Urothelium cell line (cell line): ENCODE measurements at places on chromosomes 11 and 22.

- DNase-seq, result peak; percentile 55
Measured at GRCh38 chr11:35618497-35619115, 346 bp downstream of the FJX1 start.

- no peak for DNase-seq
Measured at GRCh38 chr22:48105259-48105658, 1342.8 kb downstream of the TBC1D22A start.

DNA sequence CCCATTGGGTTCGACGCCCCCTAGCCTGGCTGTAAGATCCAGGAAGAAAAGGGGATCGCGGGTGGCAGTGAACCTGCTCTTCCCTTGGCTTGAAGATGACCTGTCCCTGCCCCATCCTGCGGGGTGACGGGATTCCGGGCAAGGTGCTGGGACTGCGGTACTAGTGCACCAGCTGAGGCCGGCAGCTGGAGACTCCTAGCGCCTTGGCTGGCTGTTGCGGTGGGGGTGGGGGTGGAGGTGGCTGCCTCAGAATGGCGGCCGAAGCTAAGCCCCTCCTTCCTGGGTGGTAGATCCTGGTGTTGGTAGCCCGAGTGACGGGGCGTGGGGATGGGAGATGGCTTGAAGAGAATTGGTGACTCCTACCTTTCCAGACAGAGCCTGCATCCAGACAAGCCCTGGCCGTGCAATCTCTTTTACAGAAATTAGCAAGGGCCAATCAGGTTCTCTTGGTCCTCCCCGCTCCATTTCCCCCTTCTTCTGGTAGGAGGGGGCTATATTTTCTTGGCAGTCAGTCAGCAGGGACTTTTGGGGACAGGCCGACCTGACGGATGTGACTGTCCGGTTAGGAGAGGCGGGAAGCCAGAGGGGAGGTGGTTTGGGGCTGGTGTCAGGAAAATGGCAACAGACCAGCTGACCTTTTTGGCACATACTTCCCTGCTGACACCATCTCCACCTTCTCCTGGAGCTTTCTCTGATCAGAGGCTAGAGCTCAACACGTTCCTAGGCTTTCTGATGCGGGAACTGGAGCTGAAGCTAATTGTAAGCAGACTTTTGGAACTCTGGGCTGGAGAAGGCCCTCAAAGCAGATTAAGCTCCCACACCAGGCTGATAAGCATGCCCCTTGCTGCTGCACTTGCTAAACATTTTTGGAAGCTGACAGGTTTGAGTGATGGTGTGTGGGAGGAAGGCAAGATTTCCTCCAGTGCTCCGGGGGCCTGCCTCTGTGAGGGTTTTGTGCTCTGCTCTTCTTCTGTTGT lies 2.0 kb downstream of the NAV2 start:
- DNase-seq, result peak; percentile 35

GRCh38 chr11:9774591-9775397 lies 110.9 kb downstream of the SWAP70 start:
- no peak for DNase-seq

GRCh38 chr11:2142300-2142759 lies 3.1 kb upstream of the IGF2 start:
- DNase-seq, result no peak

GRCh38 chr11:129888451-129888850 lies 6.9 kb downstream of the NFRKB start:
- no peak for DNase-seq

DNA sequence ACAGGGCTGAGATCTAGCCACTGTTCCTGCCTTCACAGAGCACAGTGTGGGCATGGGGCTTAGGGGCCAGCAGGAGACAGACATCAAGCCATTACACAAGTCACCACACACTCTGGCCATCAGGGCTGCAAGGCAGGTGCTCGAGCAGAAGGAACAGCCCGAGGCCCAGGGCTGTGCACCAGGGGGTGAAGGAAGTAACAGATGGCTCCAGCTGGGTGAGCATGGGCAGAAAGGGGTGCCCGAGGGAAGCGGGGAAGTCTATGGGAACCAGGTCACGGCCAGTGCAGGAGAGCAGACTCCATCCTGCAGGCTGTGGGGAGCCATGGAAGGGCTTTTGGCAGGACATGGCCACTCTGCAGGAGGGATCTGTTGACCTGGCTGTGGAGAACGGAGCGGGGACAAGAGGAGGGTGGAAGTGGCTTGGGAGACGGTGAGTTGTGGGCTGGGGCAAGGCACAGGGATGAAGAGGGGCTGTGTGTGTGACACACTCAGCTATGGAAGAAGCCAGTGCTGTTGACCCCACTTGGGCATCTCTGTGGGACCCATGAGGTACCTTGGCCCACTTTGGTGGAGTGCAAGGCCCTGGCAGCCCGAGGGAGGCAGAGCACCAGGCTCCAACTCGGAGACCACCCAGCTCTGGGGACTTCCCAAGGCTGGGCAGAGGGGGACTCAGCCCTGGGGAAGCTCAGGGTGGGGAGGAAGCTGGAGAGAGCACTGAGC lies 3.6 kb downstream of the C11orf68 start:
- DNase-seq, result no peak

DNA sequence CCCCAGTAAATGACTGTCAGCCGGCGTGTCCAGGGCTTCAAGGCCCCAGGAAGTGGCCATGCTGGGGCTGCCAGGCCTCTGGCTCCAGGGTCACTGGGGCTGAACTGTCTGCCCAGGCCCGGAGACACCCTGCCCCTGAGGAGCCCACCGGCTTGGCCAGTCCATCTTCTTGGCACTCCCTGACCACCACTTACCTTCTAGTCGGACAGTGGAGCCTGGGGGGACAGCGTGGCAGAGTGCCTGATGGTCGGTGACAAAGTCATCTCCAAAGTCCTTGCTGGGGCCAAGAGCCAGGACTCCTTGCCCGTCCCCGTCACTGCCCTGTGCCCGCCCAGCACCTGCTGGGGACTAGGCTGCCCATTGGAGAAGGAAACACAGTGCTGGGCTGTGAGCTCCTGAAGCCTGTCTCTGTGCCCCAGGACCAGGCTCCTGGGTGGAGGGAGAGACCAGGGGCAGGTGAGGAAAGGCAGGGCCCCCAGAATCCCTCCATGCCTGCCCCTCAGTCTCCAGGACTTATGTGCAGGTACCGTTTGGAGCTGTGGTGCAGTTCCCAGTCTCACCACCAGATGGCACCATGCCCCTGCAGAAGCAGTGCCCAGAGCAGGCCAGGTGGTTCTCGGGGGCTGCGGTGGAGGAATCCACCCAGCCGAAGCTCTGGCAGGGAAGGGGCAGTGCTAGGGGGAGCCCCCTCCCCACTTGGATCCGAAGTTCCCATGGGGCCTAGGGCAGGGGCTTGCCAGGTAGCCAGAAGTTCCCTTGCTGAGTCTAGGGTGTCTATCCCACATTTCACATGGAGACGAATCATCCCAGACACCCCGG lies 6.0 kb upstream of the CCDC188 start:
- DNase-seq, result peak; percentile 93

- no peak for DNase-seq
Measured at GRCh38 chr11:93694109-93694508, 32.6 kb downstream of the CEP295 start.

- no peak for DNase-seq
Measured at GRCh38 chr11:45817191-45817590, 12.2 kb downstream of the SLC35C1 start.

DNA sequence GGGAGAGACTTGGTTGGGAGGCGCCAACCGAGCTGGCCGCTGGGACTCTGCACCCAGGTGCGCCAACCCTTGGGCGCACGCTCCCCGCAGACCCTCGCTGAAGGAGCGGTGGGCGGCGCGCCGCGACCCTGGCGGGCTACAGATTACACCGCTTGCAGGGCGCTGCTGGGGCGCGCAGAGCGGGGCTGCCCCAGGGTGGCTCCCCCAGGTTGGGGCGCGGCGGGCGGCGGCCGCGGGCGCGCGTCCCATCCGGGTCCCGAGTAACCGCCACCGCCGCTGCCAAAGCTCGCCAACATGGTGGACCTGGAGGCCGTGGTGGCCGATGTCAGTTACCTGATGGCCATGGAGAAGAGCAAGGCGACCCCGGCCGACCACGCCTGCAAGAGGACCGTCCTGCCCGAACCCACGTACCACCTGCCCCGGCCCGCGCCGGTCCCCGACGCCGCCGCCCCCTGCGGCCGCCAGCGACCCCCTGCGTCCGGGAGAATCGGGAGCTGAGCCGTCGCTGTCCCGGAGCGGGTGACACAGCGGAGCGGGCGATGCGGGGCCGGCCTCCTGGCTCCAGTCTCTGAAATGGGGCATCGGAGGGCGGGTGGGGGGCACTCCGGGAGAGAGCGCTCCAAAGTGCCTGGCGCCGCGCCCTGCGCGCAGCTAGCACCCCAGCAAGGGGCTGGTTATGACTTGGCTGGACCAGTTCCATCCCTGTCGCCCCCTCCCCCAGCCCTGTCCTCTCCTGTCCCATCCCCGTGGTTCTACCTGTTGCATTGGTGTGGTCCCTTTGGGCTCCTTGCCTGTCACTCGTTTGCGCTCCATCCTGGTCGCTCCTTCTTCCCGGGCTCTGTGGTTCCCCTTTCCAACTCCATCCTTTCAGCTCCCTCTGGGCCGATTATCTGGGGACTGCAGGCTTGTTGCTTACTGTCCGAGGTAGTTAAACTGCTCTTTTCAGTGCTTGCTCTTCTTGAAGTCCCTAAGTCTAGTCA lies 143.3 kb upstream of the GRK3 start:
- DNase-seq, result no peak

- DNase-seq, result no peak
Measured at GRCh38 chr11:60764879-60765278, 8.2 kb downstream of the MS4A15 start.

GRCh38 chr11:3222003-3222855 lies 3.6 kb upstream of the MRGPRG start:
- DNase-seq, result no peak

- peak; percentile 72 for DNase-seq
Measured at GRCh38 chr22:50016988-50017700, 4.6 kb upstream of the IL17REL start.

GRCh38 chr11:116061322-116061721 lies 557.1 kb upstream of the CADM1 start:
- DNase-seq, result no peak

DNA sequence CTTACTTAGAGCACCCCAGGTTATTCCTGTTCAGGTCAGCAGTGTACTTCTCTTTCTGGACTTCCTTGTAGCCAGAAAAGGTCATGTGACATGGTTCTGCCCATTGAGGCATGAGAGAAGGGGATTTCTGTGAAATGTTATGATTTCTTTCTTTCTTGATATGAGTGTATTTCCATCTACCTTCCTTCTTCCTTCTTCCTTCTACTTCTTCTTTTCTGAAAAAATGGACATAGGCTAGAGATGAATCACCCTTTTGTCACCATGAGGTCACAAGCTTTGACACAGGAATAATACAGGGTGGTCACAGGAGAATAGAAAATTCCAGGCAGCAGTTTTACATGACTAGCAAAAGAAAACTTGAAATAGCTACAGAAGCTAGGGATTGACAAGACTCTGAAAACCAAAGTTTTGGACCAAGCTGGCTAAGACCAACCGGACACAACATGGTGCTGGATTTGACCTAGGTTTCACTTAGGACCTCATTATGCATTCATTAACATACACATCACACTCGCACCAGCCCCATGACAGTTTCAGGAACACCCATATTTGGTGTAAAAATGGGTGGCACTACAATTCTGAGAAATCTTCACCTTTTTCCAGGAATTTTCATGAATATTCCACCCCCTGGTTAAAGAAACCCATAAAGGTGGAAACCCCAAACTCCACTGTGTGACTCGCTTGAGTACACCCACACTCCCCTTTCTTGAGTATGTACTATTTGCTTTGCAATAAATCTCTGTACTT lies 21.2 kb upstream of the MAP6 start:
- no peak for DNase-seq

- DNase-seq, result no peak
Measured at GRCh38 chr11:59668188-59668949, 468 bp downstream of the PATL1 start.

DNA sequence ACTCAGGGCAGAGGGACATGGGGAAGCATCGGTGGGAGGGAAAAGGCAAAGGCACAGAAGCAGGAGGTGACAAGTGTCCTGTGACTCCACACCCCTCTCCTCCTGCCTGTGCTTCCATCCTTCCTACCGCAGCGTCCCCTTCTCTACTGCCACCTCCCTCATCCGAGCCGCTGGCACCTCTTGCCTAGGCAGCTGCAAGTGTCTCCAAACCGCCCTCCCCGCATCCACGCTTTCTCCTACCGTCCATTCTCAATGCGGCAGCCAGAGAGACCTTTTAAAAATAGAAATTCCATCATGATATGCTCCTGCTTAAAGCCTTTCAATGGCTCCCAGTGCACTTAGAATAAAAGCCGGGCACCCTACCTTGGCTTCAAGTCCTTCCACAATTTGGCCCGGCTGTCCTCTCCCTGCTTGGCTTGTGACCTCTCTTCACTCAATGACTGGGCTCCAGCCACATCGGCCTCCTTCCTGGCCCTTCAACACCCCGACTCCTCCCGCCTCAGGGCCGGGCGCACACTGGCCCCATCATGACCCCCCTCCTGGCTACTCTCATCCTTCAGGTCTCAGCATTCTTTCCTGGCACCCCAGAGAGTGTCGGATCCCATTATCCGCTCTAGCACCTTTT lies 16.5 kb downstream of the LRRC10B start:
- DNase-seq, result no peak

- no peak for DNase-seq
Measured at GRCh38 chr11:65060913-65061408, 2.6 kb upstream of the NAALADL1 start.

GRCh38 chr22:17106785-17107546 lies 14.2 kb downstream of the TMEM121B start:
- DNase-seq, result no peak

DNA sequence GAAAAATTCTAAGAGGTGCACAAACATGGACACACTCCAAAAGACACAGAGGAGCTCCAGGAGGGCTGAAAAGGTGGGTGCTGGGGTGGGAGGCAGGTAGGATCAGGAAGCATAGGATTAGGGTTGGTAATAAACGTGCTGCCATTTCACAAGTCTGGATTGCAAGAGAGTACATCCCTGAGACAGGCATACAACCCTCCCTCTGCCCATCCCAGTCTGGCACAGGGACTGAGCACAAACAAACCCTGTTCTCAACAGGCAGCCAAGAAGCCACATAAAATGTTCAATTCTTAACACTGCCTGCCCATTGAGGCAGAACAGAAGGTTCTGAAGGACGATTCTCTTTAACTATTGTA lies 18.5 kb downstream of the SLC35F2 start:
- peak; percentile 69 for DNase-seq

DNA sequence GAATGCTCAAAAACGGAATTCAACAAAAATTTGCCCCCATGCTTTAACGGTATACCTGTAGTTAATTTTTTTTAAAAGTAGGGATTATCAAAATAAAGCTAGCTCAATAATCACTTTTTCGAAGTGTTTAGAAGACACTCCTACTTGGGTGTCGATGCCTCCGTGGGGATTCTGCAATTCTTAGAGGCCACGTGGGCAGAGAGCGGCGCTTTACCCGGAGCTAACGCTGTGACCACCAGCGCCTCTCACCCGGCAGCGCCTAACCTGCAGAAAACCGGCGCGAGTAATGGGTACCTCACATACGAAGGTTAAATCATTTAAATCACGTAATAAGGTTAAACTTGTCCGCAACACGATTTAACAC lies 583 bp downstream of the TAF1D start:
- DNase-seq, result peak; percentile 49

DNA sequence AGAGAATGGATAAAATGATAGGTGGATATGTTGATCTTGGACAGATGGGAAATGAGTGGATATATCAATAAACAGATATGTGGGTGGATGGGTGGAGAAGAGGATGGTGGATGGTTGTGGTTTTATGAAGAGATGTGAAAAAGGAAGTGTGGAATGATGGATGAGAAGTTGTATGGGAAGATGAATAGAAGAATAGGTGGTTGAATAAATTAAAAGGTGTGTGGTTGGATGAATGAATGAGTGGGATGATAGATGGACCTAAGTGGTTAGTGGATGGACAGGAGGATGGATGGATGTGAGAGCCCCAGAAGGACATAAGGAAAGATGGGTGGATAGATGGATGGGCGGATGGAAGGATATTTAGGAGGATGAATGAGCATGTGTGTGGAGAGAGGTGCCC lies 913 bp upstream of the CD44 start:
- DNase-seq, result no peak
